ENCODE measurements at places on chromosomes 5 and 9.

GRCh38 chr5:77867194-77867691, 91.1 kb upstream of the TBCA start:
- DNase-seq: peak; percentile 13

DNA sequence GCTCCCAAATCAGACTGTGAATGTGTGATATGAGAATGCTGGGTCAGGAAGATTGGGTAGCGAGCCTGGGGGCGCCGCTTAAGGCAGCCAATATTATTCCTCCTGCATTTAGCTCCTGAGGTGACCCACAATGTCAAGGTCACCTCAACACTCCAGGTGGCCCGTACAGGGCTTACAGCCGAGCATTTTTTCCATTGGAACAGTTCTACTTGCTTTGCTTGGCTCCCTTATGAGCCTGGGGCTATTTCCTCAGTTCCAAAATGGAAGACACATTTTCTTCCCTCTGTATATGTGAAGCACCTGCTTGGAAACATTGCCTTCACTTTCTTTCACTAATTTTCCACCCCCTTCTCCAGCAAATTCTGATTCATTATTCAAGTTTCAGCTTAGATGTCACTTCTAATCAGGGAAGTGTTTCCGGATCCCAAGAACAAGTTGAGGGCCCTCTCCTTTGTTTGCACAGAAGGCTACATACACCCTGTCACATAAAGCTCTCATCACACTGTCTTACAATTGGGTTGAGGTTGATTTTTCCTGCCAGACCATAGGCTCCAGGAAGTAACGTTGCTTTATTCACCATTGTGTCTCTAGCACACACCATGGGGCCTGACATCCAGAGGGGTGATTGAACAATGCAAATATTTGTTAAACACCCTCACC, 330.2 kb downstream of the PIK3R1 start:
- no peak for DNase-seq

GRCh38 chr5:139282197-139282557, 11.4 kb upstream of the MATR3 start:
- peak; percentile 43 for DNase-seq

DNA sequence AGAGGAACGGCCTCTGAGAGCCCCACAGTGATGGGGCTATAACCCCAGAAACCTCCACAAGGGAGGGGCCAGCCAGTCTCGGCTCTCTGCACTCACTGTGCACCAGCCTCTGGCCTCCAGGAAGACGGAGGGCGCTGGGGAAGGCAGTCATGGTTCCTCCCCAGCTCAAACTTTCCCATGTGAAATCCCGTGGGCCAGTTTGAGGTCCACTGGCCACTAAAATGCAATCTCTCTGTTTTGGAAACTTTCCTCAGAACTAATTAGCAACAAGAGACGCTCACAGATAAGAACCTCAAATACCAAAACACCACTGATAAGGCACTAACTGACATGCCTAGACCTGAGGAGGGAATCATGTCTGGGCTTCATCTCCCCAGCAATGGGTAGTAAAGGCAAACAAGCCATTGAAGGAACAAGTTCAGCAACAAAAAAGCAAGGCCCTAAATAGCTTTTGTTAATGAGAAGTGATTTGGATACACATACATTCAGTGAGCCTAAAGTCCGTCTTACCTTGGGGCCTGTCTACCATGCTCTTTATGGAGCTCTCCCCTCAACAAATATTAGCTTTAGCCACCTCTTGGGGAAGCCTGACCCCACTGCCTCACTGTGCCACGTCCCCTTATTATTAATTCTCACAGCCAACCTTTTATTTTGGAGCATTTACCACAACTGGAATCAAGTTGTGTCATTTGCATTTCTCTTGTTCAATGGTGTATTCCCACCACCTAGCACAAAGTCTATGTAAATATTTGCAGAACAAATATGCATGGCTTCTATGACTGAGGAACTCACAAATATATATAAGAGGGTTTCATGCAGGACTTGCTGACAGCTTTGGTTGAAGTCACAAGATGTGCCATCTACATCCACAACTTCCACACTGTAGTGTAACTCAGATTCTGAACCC, 56.1 kb upstream of the GLRX start:
- peak; percentile 46 for DNase-seq

GRCh38 chr5:172303572-172304335, 20.2 kb upstream of the UBTD2 start:
- DNase-seq: peak; percentile 64

GRCh38 chr9:532707-533106, 308.8 kb upstream of the DMRT1 start:
- DNase-seq: no peak

- no peak for DNase-seq
Observed at GRCh38 chr9:89953824-89954615, 349.2 kb downstream of the GADD45G start.

- DNase-seq: no peak
Observed at GRCh38 chr5:142156839-142157463, 48.4 kb downstream of the NDFIP1 start.

GRCh38 chr5:152274224-152274623, 130.9 kb downstream of the NMUR2 start:
- no peak for DNase-seq

DNA sequence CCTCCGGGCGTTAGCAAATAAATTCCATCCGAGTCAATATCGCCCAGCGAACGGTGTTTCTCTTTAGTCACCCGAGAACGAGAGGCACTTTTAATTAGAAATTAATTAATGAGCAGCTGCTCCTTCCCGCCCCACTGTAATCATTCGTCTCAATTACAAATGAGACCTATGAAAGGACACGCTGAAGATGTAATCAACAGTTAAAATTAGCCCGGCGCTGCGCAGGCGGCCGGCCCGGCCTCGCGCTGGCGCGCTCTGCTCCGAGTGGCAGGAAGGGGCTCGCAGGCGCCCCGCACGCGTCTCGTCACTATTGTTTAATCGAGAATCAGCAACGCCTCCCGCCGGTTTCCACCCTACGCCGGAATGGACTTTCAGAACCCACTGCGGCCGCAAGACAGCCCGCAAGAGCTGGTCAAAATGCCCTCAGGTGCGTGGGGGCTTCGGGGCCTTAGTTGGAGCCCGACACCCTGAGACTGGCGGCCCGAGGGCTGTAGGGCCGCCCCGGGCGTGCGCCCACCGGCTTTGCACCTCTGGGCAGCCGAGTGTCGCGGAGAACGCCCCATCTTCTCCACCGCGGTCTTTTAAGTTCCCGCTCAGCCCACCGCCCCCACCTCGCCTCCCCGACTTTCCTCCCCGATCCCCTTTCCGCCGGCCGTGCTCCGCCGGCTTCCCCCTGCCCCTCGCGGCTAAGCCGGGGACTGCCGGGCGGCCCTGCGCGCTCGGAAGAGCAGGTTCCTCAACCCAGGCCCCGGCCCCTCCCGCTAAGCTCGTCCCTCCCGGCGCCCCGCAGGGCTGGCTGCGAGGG, 597 bp upstream of the IRX4 start:
- DNase-seq: no peak

- peak; percentile 91 for DNase-seq
Observed at GRCh38 chr5:128644863-128645262, 106.8 kb upstream of the FBN2 start.

- no peak for DNase-seq
Observed at GRCh38 chr5:61115968-61116367, 46.3 kb downstream of the SMIM15 start.

- peak; percentile 85 for DNase-seq
Observed at GRCh38 chr5:81420039-81420667, 26.2 kb upstream of the ACOT12 start.

- peak; percentile 52 for DNase-seq
Observed at GRCh38 chr9:87862536-87863268, 20.0 kb upstream of the SPATA31E1 start.

DNA sequence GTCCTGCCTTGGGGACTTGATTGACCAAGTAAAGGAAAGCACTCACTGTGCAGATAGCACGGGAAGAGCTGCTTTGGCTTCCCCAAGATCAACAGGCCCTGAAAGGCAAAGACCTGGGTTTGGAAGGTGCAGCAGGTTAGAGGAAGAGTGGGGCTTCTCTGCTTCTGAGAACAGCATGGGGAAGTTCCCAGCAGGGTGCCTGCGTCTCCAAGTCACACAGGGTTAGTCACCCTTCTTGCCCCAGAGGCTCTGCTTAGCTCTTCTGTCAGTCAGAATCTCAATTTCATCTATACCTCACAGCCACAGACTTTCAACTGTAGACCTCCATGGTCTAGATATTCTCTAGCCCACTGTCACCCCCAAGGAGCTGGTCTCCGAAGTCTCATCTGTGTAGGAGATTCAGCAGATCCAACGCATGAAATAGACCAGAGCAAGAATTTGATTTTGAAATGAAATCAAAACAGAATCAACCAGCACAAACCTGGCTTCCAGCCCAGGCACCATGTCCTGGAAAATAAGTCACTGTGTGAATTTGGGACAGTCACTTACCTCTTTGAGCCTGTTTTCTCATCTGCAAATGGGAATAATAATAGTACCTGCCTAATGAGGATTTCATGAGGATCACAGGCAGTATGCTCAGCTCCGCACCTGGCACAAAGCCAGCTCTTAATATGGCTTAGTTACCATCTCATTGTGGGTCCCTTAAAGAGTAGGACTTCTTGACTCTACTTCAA, 64.0 kb downstream of the SFXN1 start:
- no peak for DNase-seq

DNA sequence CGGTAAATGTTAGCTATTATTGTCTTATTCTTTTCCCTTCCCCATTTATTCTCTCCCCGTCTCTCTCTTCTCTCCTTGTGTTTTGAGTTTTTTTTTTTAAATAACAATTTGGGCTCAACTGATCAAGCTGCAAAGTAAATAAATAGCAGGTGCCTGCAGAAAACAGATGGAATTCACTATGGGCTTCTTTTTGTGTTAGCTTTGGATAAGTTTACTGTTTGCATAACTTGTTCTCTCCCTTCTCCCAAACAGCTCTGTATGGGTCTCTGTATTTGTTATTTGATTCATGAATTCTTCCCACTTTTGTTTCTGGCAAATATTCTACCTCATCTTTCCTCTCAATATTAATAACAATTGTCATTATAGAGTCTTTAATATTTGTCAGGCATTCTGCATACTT, 111.8 kb upstream of the ASTN2 start:
- DNase-seq: no peak

DNA sequence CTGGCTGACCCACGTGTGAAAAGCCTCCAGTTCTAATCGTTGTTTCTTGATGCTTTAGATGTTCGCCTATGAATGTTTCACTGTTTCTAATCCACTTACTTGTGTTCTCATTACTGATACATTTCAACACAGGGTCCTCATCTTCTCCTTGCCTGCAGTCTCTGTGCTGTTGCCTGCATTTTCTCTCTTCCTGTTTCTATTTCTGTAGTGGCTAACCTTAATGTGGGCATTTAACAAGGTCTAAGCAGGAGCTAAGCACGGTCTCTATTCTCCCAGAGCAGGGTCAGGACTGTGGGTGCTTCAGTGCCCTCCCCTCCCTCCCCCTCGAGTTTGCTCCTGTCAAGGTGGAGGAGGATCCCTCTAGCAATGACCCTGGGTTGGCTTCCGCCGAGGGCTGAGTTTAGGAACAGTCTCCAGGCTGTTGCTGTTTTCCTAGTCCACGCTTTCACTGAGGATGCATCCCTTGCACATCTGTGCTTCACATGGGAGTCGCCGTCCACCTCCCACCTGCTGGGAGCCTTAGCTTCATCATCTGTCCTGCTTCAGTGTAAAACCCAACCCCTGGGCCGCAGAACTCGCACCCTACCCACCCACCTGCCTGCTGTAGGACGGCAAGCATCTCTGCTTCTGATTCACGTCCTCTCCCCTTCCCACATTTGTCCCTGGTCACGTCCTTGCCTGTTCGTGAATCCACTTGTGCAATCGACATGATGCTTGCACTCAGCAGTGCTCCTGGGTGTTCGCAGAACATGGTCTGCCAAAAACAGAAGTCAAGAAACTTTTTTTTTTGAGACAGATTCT, 2.4 kb upstream of the EXOC3 start:
- no peak for DNase-seq

- peak; percentile 34 for DNase-seq
Observed at GRCh38 chr9:97555164-97555563, 53.7 kb downstream of the TMOD1 start.

DNA sequence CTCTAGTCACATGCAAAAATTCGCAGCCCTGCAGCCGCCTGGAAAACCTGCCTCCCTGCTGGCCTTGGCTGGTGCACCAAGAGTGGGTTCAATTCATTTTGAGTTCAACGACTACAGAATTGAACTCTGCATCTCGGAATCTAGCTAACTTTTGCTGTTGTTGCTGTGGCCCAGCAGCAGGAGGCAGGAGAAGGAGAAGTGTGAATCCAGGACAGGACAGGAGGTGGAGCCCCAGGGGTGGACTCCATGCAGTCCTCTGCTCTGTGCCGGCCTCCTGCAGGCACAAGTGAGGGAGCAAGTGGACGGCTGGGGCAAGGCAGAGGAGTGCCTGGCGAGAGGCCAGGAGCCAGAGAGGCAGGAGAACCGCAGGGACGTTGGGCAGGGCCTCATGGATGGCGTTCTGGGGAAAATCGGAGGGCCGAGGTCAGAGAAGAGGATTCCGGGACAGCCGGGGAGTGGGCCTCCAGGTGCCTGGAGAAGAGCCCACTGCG, 214.2 kb downstream of the FANCC start:
- no peak for DNase-seq

- DNase-seq: peak; percentile 72
Observed at GRCh38 chr9:130327781-130328348, 62.3 kb downstream of the HMCN2 start.

GRCh38 chr5:156124708-156125107, 202.3 kb upstream of the SGCD start:
- peak; percentile 2 for DNase-seq

GRCh38 chr5:62460578-62460983, 48.0 kb downstream of the IPO11 start:
- peak; percentile 64 for DNase-seq

DNA sequence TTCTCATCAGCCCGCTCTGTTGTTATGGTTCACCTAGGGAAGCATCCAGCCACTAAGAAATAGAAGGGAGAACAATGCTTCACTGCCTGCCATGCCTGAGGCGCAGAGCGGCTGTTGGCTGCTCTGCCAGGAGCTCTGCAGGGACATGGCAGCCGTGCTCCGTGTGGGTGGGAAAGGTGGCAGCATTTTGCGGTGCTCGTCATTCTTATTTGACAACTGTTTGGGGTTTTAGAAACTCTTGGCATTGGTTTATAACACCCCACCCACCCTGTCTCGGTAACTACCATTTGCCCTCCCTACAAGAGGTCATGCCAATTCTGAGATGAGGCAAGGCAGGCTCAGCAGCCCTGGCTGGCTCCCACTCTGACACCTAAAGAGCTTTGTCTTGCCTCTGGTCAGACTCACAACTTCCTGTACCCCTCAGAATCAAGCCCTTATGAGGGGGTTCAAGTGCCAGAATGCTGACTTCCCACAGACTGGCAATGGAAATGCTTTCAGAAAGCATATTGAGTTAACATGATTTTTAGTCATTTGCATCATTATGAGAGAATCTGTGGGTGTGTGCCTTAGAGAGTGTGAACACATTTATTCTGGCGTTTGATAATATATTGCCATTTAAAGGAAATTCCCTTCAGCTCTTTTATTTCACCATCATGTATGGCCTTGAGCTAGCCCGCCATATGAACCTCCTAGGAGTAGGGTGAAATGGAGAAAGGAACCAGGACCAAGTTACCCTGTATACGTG, 288.0 kb upstream of the ANKRD55 start:
- no peak for DNase-seq

GRCh38 chr5:63535840-63536602, 426.2 kb downstream of the HTR1A start:
- no peak for DNase-seq

Data from fibroblast of villous mesenchyme (primary cell).